Fibroblast of gingiva (primary cell): ENCODE measurements at places on chromosomes 12 and 14.

GRCh38 chr12:12138203-12139154 is 67.7 kb downstream of the BCL2L14 start:
- DNase-seq, result no peak

DNA sequence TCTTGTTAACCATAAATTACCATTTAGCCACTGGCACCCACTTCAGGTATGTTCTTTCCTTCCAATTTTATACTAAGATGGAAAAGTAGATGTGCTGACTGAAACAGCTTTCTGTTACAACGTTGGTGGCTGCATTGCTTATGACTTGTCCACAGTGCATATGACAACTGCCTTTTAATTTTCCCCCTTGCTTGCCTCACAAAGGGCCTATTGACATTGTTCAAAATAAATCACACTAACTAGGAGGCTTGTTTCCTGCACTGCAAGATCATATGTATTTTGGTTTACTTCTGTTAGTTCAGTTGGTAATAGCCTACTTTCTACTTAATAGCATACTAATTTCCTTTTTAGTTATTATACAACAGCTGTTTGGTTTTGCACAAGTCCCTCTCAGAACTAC is 55.4 kb downstream of the SCAF11 start:
- DNase-seq, result no peak

- no peak for DNase-seq
Measured at GRCh38 chr14:91035855-91036254, 24.6 kb downstream of the RPS6KA5 start.

- peak; percentile 36 for DNase-seq
Measured at GRCh38 chr14:103519043-103519836, 3.4 kb downstream of the CKB start.

DNA sequence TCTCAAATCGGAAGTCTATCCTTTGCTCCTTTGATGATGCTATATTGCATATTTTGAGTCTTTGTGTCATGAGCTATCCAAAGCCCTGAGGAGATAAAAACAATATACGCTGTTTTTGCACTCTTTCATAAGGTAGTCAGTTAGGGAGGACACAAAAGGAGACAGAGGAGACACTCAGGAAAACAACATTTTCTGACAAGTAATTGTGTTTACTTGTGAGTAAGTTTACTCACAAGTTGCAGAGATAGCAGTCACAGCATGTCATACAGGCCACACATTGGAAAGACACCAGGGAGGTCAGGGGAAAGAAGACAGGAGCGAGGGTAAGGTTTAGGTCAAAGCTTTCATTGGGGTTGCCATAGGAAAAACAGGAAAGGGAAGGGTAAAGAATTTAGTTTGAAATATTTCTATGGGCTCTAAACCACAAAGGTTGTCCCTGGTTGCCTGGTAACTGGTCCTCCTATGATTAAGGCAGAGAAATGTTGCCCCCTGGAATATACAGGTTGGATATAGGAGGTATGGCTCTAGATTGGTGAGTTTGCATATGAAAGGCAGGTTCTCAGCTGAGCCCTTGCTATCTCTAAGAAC is 7.4 kb upstream of the GABARAPL1 start:
- DNase-seq, result no peak

DNA sequence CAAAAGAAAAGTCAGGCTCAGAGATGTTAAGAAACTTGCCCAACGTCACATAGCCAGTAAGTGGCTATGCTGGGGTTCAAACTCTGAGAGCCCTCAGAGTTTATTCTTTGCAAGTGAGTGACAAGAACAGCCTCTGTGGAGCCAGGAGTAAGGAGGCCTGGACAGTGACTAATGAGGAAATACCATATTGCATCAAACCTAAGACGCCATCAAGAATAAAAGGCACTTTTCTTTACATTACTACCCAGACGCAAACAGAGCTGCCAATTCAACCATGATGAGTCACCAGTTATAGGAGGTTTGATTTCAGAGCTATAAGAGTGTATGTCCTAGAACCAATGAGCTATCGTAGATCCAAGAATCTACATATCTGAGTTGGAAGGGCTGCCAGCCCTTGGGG is 9.4 kb downstream of the TNFRSF1A start:
- peak; percentile 75 for DNase-seq

GRCh38 chr12:57724936-57725740 is 13.4 kb downstream of the AGAP2 start:
- DNase-seq, result no peak

GRCh38 chr14:101334656-101335055 is 226.6 kb upstream of the DIO3 start:
- DNase-seq, result no peak

DNA sequence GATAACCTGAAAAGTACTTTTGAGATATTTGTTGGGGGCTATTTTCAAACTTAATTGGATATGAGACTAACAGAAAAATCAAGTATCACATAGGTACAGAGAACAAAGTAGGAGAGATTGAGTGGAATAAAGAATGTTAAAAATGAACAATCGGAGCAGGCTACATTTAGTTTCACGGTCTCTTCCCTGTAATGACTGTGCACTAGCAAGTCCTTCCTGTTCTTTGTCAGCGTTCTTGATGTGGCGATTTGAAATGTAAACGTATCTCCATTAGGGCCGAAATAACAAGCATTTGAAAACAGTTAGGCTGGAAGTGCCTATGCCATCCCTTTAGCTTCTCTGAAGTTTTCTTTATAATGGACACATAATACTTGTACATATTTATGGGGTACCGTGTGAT is 31.0 kb downstream of the SLC25A29 start:
- no peak for DNase-seq

GRCh38 chr12:64944966-64945365 is 120.5 kb downstream of the TBC1D30 start:
- no peak for DNase-seq

GRCh38 chr14:74492776-74493342 is at the start of gene NPC2:
NPC2 (minus strand) TSS chr14:74493305; CDS start chr14:74493274, 31 bp downstream.
- no peak for DNase-seq

DNA sequence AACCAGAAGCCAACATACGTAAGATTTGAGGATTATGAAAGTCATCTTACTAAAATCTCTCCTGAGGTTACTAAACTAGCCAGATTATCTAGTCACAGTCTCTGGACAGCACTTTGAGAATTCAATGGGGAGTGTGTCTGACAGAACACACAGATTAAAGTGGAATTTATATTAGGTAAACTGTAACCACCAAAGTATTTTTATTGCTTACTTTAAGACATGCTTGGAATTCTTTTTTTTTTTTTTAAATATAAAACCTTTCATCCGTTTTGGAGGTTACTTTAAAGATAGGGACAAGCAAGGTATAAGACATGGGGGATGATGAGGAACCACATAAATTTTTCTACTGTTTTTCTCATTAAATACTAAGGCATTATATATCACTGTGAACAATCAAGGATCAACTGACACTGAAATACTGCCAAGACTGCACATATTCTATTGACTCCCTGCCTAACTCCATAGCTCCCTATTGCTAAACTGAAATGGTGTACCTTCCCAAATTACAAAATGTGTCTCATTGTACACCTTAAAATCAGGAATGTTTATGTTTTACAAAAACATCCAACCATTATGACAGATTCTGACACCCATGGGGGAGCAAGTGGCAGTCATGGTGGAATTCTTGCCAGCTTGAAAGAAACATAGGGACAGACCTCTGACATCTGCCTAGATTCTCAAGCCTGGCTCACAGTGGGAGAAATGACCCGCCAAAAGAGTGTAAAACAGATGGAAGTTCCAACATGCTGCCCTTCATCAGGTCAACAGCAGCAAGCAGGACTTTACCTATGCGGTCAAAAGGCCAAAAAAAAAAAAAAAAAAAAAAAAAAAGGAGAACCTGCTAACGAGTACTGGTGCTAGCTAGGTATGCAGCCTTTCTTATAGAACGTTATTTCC is 239.3 kb downstream of the MED13L start:
- DNase-seq, result peak; percentile 11

- no peak for DNase-seq
Measured at GRCh38 chr14:25041898-25042297, 8.0 kb downstream of the STXBP6 start.

GRCh38 chr12:94187361-94187760 is 39.0 kb downstream of the PLXNC1 start:
- DNase-seq, result peak; percentile 71

- DNase-seq, result no peak
Measured at GRCh38 chr12:128078301-128078971, 188.5 kb upstream of the TMEM132C start.

- no peak for DNase-seq
Measured at GRCh38 chr14:105210266-105211025, 29.3 kb upstream of the NUDT14 start.

DNA sequence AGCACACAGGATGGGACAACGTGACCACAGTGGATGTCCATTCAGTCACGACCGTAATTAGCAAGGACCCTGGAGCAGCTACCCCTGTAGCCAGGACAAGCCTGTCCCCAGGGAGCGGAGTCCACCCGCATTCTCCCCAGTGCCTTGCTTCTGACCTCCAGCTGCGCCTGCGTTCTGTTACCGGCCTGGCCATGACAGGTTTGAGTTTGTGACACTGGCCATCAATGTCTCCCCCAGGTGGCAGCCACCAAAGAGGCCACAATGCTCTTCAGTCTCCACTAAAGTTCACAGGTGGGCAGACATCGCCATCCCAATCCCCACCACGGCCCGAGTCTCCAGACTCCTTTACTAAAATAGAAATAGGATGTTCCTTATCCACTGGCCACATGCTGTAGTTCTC is 96.7 kb downstream of the TMEM132D start:
- DNase-seq, result no peak

GRCh38 chr12:27666510-27666909 is 29.7 kb upstream of the REP15 start:
- no peak for DNase-seq

GRCh38 chr12:31021181-31021580 is 52.5 kb upstream of the DDX11 start:
- DNase-seq, result no peak

DNA sequence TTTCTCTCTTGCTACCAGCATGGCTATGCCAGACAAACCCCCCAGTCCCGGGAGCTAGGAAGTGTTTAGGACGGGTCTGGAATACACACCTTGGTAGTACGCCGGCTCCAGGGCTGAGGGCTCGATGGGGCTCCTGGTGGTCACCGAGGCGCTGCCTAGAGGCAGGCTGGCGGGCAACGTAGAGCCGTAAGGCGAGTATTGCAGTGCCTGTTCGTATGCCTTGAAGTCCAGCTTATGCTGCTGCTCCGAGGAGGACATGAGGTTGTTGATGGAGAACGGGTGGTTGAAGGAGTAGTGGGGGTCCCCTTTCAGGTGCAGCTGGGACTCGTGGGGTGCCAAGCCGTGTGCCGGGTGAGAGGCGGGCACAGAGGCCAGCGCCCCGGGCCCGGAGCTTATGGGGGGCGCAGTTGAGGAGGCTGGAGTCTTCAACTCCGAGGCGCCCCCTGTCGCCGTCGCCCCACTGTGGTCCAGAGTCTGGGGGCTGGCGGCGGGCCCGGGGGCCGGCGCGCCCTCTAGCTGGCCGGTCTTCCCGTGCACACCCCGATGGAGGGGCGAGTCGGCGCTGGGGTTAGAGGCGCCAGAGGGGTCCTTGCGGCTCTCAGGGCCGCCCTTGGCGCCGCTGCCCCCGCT is 3.6 kb downstream of the FOXA1 start:
- DNase-seq, result no peak

DNA sequence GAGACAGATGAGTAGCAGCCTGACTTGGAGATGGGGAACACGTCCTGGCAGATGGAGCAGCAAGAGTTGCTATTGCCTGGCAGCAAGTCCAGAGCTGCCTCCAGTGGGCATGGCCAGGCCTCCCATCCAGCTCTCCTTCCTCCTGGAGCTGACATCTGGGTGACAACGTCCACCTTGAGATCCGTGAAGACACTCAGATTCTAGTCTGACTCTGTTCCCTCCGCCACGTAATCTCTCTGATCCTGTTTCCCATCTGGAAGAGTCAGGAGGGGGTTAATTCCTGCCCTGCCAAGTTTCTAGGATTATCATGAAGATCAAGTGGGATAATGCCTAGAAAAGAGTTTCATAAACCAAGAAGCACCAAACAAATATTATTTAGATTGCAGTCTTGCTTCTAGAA is 65.3 kb upstream of the FAM181A start:
- DNase-seq, result no peak

GRCh38 chr12:85623763-85624162 is 212.4 kb downstream of the RASSF9 start:
- no peak for DNase-seq

DNA sequence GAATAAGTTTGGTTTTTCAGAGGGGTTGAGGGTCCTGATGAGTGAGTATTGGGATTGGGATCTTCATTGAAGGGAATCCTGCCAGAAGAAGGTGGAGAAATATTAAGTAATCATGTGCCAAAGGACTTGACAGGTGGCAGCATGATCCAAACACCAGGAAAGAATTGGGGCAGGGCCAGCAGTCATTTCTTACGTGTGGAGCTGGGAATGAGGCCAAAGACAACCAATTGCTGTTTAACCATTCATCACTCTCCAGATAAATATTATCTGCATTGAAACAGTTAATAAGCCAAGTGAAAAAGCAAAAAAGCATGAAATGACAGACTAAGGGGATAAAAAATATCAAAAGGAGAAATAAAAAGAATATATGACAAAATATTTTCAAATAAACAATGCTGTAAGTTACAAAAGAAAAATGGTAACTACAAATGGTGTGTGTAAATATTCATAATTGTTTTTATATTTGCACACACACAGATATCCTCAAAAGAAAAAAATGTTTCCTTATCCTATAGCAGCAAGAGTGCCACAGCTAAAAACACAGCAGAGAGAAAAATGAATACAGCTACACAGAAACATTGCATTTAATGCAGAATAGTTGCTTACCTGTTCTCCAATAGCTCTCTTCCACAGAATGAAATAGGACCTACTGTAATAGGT is 26.2 kb downstream of the C2CD5 start:
- DNase-seq, result no peak

GRCh38 chr14:32938719-32939253 is at the start of gene NPAS3:
NPAS3 (plus strand) TSS chr14:32938879.
- DNase-seq, result peak; percentile 17

DNA sequence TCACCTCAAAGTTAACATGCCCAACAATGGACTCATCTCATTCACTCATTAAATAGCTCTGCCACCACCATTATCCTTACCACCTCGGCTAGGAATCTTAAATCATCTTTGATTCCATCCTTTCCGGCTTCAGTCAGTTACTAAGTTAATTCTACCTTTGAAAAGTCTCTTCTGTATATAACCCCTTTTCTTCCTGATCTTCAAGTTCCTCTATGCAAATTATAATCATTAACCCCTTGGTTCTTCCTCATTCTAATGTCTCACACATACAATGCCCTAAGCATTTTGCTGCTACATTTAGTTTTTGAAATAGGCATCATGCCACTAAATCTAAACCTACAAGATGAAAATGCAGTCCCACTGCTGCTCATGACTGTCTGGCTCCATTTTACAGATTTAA is 51.6 kb downstream of the ATP2B1 start:
- no peak for DNase-seq

- no peak for DNase-seq
Measured at GRCh38 chr14:87468531-87468930, 524.5 kb downstream of the GALC start.
